ENCODE measurements at places on chromosomes 12 and 14.

DNA sequence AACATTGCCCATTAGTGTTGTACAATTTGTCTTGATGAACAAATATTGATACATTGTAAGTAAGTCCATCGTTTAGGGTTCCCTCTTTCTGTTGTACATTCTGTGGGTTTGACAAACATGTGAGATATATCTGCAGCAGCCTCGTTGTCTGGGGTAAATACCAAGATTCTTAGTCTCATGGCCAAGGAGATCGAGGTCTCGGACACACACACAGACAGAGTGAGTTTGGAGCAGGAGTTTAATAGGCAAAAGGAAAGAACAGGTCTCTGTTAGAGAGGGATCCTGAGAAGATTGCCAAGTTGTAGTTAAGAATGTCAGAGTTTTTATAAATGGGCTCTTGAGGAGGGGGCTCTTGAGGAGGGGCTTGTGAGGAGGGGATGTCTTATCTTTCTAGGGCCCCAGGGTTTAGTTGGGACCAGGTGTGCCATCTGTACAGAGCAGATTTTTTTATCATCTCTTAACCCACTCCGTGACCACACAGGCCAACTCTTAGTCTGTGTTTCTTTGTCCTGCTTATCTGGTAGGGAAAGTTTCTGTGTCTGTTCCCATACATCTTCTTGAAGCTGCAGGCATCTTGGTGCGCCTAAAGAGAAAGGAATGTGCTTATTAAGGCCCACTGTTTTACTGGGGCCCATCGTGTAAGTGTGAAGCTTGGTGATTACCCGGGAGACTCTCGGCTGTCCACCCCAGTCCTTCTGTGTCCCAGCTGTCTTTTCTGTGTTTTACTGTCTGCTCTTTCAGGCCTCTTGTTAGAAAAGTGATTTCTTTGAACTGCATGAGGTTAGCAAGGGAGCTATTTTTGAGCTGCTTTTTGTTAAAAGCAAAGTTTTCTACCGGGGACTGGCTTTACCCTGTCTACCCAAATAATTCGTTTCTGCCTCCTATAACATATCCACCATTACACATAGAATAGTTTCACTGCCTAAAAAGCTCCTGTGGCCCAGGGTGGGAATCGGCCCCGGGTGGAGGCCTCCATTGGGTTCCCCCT is 22.4 kb upstream of the CLEC2D start:
- no peak for DNase-seq

DNA sequence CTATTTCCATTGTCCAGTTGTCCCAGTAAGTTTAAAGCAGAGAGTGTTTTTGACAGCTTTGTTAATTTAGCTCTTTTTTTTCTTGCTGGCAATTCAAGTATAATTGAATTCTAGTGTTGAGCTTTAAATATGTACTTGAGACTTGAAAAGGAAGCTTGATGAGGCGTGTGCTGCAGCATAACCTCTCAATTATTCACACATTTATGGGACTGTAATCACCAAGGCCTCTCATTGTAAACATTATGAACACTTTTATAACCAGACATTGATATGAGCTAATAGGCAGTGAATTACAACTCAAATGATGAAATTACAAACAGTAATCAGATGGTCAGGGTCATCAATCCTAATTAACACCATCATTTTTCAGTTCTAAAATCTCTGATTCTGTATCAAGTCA is 378.0 kb upstream of the DDHD1 start:
- DNase-seq: no peak

DNA sequence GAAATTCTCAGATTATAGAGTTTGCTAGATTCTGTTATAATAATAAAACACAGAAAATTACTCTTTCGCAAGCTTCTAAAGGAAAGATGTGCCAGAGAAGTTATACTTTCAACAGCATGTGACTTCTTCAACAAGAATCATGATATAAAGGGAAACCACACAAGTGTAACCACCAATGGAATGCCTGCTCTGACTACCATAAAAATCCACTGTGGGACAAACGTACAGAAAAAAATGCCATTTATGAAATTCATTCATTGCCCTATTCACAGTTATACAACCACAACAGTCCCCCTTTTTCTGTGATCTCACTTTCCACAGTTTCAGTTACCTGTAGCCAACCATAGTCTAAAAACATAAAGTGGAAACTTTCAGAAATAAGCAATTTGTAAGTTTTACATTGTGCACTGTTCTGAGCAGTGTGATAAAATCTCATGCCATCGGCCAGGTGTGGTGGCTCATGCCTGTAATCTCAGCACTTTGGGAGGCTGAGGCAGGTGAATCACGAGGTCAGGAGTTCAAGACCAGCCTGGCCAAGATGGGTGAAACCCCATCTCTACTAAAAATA is 3.2 kb downstream of the CATSPERB start:
- DNase-seq: no peak

- DNase-seq: no peak
Observed at GRCh38 chr12:103737881-103738280, 103.2 kb downstream of the NT5DC3 start.

DNA sequence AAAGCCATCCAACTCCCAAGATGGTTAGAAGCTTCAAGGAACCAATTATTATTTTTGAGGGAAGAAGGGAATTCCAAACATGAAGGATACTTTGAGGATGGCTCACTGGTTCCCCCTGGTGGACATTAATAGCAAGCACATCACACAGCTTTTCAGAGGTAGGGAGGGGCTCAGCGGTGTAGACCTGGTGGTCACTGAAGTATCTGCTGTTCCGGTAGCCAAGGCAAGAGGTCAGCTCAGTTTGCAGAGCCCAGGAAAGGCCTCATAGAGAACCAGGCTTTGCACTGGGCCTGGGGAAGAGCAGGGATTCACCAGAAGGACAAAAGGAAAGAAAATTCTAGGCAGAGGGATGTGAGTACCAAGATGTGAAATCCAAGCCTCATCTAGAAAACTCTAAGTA is 118.7 kb downstream of the KSR2 start:
- peak; percentile 59 for DNase-seq

- DNase-seq: no peak
Observed at GRCh38 chr12:123427036-123427769, 9.3 kb downstream of the RILPL2 start.

DNA sequence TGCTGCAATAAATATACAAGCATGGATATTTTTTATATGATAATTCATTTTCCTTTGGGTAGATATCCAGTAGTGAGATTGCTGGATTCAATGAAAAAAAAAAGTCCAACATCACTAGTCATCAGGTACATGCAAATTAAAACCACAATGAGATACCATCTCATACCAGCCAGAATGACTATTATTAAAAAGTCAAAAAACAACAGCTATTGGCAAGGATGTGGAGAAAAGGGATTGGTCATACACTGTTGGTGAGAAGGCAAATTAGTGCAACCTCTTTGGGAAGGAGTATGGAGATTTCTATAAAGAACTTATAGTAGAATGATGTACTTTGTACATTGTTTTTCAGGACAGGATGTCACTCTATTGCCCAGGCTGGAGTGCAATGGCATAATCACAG is 531.2 kb upstream of the MGAT4C start:
- DNase-seq: no peak

GRCh38 chr14:64960762-64961276 is 11.3 kb downstream of the RAB15 start:
- no peak for DNase-seq

- DNase-seq: no peak
Observed at GRCh38 chr14:70776197-70776596, 33.1 kb downstream of the MAP3K9 start.

GRCh38 chr14:43651896-43652295 is 855.2 kb downstream of the FSCB start:
- DNase-seq: no peak

DNA sequence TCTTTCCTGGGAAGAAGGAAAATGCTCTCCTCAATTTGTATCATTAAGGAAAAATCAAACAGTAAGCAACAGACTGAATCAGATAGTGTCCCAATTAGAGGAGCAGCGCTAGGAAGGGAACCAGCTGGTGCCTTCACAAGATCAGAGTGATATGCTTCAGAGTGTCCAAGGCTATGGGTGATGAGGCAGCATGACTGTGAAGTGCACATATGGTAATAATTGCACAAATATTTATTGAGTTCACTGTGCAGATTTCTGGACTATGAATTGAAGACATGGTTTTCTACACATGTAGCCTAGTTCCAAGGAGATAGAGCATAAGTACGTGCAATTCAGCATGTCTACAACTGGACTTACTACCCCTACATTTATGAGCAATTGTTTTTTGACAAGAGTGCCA is 78.8 kb upstream of the EVL start:
- DNase-seq: no peak

- DNase-seq: no peak
Observed at GRCh38 chr14:93343266-93343665, 3.7 kb upstream of the COX8C start.

DNA sequence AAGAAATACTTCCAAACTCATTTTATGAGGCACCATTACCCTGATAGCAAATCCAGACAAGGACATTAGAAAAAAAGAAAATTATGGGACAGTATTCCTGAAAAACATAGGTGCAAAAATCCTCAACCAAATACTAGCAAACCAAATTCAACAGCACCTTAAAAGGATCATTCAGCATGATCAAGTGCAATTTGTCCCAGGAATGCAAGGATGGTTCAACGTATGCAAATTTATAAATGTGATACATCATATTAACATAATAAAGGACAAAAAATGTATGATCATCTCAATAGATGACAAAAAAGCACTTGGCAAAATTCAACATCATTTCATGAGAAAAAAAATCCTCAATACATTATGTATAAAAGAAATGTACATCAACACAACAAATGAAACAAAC is 162.9 kb downstream of the DUSP6 start:
- no peak for DNase-seq

- DNase-seq: no peak
Observed at GRCh38 chr14:77014004-77014604, 14.4 kb downstream of the IRF2BPL start.

DNA sequence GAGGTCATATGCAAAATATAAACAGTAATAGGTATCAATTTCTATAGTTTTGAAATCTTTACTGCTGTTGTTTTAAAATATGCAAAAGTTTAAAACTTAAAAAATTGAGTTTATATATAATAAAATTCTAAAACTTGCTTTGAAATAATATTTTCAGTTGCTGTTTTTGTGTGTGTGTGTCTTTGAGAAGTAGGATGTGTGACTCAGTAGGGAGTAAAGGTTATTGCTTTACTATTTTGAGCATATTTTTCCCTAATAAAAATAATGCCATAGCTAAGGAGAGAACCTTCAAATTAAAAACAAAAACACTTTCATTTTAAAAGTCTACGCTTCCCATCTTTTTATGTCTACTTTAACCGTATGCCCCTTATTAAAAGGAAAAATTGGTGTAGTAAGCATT is 238.1 kb downstream of the FBXL14 start:
- no peak for DNase-seq

- DNase-seq: no peak
Observed at GRCh38 chr14:63200035-63200740, 4.1 kb upstream of the RHOJ start.

DNA sequence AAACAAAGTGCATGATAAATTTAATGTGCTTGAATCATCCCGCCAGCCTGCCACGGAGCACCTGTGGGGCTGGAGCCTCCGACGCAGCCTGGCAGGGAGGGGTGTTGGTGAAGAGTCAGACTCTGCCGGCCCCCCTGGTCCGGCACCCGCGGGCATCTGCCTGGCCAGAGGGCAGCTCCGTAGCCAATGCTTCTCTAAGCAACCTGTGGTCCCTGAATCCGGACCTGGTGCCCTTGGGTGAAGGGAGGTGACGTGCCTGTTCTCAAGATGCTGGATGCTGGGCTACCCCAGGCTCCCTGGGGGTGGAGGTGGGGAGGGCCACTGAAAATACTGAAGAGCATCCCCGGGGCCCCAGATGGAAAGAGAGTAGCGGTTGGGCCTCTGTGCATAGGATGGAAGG is 158.6 kb upstream of the C14orf180 start:
- no peak for DNase-seq

GRCh38 chr12:46461907-46462640 is 89.5 kb upstream of the SLC38A2 start:
- DNase-seq: no peak

DNA sequence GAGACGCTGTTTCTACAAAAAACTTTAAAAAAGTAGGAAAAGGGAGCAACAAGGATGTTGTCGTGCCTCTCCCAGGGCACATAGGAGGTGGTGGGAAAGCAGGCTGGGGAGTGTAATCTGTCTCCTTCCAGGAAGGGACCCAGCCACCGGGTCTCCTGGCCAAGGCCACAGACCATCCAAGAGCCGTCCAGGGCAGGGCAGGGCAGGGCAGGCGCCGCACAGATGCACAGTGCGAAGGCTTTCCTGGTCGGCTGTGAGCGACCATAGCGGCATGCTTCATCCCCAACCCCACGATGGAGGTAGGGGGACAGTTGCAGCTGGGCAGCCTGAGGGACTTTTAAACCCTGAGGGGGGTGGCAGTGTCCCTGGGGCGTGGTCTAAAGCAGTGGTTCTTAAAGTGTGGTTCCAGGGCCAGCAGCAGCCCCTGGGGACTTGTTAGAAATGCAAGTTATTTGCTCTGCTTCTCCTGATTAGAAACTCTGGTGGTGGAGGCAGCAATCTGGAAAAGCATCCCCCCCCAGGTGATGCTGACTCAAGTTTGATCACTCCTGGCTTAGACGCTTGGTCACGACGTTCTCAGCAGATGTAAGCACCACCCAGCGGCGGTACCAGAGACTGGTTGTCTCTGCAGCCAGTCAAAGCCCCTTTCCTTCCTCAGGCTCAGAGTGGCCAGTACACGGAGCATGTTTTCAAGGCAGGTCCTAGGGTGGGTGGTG is 197.4 kb upstream of the PRMT8 start:
- DNase-seq: no peak

GRCh38 chr14:91912035-91912434 is 35.5 kb downstream of the FBLN5 start:
- no peak for DNase-seq

DNA sequence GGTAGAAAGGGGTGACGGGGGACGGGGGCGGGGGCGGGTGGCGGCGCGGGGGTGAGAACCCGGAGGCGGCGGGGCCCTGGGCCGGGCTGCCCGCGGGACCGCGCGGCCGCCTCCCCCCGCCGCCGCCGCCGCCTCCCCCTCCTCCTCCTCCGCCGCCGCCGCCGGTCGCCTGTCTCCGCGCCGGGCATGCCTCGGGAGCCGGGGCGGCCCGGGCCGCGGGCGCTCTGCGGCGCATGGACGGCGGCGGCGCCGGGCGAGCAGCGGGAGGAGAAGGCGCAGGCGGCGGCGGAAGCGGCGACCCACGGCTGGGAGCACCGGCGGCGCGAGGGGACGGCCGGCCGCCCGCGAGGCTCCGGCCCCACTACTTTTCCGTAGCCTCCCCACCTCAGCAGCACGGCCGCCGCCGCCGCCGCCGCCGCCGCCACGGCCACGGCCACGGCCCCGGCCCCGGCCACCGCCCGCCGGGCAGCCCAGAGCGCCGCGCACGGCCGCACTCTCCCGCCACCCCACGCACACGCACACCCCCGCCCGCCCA is at the start of gene NPAS3:
TSS of gene NPAS3 (plus strand) at position 161 of the 535 bp plus-strand sequence.
- DNase-seq: no peak

- DNase-seq: peak; percentile 82
Observed at GRCh38 chr12:124771462-124772288, 92.0 kb downstream of the SCARB1 start.

DNA sequence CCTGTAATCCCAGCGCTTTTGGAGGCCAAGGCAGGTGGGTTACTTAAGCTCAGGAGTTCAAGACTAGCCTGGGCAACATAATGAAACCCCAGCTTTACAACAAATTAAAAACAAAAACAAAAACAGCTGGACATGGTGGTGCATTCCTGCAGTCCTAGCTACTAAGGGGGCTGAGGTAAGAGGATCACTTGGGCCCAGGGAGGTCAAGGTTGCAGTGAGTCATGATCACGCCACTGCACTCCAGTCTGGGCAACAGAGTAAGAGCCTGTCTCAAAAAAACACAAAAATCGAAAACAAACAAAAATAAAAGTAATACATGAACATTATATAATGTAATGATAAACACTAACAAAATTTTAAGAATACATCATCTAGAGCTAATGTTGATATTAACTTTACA is 46.2 kb upstream of the GRIP1 start:
- no peak for DNase-seq

Measured in LoVo (cell line).